Amygdala (tissue), 56 donors: ENCODE measurements at places on chromosomes 13 and 19.

DNA sequence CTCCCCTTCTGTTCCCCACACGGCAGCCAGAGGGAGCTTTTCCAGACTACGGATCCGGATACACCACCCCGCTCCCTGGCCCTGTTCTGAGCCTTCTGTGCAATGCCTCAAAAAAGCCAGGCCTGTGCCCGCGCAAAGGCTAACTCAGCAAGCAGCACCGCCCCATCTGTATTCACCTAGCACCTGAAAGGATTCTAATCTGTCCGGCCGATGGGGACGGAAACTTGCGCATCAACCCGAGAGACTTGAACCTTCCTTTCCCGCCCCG is 589 bp downstream of the ZBTB45 start:
- peak; percentile 51 for DNase-seq

GRCh38 chr19:10855879-10856522 is 7.8 kb downstream of the C19orf38 start:
- DNase-seq: no peak

DNA sequence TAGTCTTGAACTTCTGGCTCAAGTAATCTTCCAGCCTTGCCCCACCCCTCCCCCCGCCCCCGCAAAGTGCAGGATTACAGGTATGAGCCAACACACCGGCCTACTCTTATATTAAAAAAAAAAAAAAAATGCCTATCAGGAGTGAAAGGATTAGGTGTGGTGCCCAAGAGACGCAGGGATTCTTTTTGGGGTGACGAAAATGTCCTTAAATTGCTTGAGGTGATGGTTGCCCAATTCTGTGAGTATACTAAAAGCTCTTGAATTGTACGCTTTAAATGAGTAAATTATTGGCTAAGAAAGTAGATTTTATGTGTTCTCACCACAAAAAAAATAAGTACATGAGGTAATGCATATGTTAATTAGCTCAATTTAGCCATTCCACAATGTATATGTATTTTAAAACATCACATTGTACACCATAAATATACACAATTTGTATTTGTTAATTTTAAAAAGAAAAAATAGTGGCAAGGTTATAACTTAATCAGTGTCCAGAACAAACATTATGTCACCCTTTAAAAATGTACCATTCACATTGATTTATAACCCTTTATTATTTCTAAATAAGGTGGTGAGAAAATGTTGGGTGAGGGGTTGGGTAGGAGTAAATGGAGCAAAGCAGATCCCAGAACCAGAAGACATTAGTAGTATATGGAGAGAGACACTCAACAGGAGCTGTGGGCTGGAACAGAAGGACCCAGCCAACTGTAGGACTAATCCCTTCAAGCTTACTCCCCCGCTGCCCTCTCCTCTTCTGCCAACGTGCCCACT is 3.9 kb downstream of the IGSF23 start:
- DNase-seq: no peak

DNA sequence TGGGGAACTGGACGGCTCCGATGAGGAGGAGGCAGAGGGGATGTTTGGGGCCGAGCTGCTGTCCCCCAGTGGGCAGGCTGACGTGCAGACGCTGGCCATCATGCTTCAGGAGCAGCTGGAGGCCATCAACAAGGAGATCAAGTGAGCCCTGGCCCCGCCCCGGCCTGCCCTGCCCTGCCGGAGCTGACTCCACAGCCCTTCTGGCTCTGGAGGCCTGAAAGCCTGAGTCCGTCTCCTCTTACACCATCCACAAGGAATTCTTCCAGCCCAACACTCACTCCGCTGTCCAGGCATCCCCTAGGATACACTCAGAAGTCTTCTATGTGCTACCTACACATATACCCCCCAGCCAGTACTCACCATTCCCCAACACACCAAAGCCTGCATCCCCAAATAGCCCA is 17.4 kb downstream of the PPFIA3 start:
- no peak for DNase-seq

DNA sequence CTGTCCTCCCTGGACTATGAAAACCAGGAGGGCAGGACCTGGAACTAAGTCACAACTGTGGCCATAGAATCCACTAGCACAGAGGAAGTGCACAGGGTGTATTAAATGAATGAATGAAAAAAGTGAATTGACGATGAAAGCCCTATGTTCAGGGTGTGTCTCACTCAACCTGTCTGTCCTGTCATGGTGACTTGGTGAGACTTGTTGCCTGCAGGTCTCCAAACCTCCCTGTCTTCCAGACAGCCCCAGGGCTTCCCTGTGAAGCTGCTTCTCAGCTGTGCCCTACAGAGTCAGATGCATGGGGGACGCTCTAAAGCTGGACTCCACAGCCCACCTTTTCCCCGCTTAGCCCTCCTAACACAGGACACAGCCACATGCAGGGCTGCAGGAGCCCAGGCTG is 4.8 kb upstream of the IGFL1 start:
- DNase-seq: no peak

DNA sequence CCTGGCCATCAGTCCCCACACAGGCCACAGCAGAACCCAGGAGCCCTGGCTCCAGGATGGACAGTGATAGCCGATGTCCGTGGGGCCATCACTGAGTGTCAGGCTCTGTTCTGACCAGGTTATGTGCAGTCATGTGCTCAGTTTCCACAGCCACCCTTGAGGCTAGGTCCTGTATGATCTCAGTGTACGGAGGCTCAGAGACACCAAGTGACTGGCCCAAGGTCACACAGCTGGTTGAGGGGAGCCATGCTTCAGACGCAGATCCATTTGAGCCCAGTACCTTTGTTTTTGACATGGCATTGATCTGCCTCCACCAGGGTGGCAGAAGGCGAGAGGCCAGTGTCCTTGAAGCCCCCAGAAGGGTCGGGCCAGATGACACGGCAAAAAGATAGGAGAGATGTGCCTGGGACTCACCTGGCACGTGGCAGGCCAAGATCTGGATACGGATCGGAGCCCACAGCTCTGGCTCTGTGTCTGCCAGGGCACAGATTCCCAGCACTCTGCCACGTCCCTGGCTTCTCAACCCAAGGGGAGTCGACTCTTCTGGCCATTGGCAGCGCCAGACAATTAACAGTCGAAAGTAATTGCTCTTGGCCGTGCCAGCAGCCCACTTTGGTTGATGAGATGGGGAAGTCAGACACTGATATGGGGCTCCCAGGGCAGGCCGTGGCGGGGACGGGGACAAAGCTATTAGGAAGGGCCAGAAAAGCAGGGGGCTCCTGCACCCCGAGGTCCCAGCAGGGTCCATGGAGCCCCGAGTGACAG is 15.6 kb downstream of the EVI5L start:
- no peak for DNase-seq

GRCh38 chr19:10565028-10565566 is 713 bp downstream of the KRI1 start:
- no peak for DNase-seq

DNA sequence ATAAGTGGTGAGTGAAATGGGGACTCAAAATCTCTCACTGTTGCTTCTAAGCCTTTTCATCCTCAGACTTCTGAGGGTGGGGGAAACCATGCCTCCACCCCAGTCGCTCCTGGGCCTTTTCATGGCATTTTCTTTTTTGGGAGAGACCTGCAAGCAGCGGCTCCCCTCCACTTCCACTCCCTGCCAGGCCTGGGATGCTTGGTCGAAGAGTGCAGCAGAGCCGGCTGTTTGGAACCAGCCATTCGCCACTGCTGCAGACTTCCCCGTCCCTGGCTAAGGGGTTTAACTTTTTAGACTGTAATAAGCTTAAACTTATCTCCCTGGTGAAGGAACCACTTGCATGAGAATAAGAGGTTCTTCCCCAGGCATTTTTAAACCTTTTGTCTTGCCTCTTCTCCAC is 617.2 kb downstream of the PCDH9 start:
- DNase-seq: no peak

GRCh38 chr19:8612807-8613171 is 2.3 kb upstream of the ADAMTS10 start:
- no peak for DNase-seq

DNA sequence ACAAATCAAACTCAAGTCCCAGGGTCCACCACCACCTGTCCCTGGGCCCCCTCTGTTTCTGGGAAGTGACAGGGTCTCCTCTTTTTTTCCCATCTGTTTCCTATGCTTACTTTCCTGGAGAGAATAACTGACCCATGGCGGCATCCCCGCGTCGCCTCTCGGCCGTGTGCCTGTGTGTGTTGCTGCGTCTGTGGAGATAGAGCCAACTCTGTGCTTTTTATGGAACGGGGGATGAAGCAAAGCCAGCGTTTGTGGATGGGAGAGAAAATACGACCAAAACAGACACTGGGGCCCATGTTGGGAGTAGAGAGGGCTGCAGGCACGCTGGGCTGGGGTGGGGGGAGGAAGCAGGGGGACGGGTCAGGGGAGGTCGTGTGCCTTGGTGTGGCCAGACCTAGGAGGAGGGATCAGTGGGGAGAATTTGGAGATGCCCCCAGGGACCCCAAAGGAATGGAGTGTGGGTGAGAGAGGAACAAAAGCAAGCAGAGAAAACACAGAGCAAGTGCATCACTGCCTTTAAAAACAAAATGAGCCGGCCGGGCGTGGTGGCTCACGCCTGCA is 16.6 kb downstream of the PLK5 start:
- DNase-seq: no peak

DNA sequence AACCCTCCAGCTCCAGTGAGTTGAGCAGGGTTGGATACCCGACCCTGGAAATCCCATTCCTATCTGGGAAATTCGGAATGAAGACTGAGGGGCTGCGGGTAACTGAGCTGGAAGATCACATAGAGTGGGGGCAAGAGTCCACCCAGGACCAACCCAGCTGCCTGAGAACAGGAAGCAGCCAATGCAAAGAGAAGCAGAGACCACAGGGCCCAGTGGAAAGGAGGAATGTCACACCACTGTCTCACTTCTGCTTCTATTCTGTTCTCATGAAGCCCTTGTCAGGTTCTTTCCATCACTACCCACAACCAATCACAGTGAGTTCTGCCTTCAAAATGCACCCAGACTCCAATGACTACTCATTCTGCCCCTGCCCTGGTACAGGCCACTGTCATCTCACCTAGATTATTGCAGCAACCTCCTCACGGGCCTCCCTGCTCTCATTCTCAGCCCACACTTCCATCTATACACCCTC is 15.3 kb downstream of the DYRK1B start:
- no peak for DNase-seq

- DNase-seq: no peak
Observed at GRCh38 chr19:50896591-50897190, 14.5 kb downstream of the KLK4 start.

DNA sequence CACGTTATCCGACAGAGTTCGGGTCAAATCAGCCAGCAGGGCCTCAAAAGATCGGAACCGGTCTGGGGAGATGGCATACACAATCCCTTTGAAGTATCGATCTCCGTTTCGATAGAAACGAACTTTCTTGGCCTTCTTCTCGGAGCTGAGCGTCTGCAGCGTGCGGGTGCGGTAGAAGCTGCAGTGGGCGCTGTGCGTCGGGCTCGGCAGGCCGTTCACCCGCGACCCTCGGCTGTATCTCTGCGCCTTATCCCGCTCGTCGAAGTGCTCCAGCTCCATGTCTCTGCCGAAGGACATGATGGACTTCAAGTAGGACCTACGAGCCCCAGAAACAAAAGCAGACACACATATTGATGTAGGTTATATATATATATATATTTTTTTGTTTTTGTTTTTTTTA is 5.3 kb downstream of the DCLK1 start:
- no peak for DNase-seq

DNA sequence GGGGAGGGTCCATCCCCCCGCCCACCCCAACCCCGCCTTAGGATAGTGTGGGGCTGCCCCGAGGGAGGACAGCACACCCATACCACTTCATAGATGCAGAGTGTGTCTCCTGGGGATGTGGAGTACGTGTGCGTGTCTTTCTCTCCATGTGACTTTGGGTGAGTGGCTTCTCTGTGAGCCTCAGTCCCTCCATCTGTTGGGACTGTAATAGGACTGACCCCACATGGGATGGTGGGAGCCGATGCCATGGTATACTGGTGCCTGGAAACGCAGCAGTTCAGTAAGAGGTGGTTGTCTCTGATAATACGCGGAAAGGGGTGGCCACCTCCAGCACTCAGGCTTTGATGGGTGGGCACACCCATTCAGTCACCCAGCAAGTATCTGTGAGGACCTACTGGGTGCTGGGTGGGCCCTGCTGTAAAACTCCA is 816 bp upstream of the PRKD2 start:
- no peak for DNase-seq

DNA sequence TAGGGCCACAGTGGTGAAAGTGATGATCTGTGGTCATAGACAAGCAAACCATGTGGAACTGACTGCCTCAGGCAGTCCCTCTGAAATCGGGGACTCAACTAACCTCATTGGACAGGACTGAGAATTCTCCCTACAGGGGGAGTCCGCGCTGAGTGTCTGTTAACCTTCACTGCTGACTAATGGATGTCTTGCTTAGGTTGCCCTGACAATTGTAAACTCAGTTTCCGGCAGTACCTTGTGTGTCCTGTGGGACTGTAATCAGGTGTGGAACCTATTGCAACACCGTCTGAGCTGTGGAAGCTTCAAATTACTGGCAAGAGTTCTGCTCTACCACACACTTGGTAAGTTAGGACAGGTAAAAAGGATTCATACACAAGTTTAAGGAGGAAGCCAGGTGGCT is 21.8 kb downstream of the ZNF77 start:
- no peak for DNase-seq

DNA sequence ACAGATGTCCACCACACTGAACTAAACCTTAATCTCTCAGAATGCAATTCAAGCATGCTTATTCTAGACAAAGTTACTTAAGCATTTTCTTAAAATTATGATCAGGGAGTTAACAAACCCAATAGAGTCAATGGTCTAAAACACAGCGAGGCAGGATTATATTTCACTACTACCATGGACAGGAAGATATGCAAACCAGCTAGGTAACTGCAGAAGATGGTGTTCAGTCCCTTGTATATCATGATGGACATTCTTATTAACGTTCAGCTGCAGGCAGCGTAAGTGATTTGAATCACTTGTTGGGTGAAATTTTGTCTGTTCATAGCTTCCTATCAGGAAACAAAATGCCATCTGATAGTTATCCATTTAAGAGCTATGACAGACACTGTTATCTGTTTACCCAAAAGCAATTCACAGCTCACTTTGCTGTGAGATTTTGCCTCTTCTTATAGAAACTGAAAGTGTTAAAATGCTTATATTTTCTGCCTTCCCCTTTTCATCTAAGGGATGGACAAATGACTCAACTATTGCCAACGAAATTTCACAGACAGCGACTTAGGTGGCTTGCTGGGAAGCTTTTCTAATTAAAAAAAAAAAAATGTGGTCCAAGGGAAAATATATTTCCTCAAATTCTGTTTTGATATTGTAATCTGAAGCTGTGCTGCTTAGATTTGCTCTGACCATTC is 591.9 kb downstream of the DACH1 start:
- DNase-seq: no peak

GRCh38 chr19:43936188-43936587 is 1.1 kb upstream of the ZNF45 start:
- DNase-seq: no peak
